ENCODE measurements at places on chromosomes 7 and 10.

- no peak for DNase-seq
Measured at GRCh38 chr7:90236721-90237289, 8.2 kb upstream of the CFAP69 start.

GRCh38 chr10:129274748-129275474 lies 192.1 kb upstream of the MGMT start:
- DNase-seq: no peak

GRCh38 chr7:16847381-16847860 lies 34.4 kb downstream of the AGR3 start:
- no peak for DNase-seq

DNA sequence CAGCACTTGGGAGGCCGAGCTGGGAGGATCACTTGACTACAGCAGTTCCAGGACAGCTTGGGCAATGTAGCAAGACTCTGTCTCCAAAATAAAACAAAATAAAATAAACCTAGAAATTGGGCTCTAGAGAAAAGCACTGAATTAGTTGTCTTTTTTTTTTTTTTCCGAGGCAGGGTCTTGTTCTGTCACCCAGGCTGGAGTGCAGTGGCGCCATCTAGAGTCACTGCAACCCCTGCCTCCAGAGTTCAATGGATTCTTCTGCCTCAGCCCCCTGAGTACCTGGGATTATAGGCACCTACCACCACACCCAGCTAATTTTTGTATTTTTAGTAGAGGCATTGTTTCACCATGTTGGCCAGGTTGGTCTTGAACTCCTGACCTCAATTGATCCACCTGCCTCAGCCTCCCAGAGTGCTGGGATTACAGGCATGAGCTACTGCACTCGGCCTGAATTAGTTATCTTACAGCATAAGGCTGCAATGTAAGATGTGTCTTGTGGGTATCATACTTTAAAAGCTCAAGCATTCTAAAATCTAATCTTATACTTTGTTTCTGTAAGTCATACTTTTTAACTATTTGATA lies 12.8 kb downstream of the MEIG1 start:
- no peak for DNase-seq

DNA sequence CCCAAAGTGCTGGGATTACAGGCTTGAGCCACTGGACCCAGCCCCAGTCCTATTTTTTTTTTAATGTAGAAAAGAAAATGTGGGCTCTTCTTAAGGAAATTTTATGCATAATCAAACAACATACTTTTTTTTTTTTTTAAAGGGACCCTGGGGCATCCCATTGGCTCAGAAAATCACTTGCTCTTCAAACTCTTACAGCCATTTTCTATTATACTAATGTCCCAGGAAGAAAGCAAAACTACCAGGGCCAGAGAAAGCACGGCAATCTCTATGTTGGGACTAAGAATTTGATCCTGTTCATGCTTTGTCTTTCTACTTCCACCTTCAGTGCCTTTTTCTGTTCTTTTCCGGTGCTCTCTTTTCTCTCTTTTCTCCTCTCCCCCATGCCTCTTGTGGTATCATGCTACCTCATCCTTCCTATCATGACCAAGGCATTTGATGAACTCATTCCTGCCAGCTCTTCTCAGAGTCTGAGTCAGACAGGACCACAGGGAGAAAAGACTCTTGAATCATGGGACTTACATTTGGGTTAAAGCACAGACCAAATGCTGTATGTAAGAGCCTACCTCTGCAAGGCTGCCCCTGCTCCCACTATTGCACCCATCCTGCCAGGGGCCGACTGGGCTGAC lies 76.4 kb upstream of the CCNY start:
- DNase-seq: no peak

GRCh38 chr10:60914690-60915141 lies 29.3 kb downstream of the RHOBTB1 start:
- no peak for DNase-seq

- DNase-seq: peak; percentile 65
Measured at GRCh38 chr10:30980951-30981616, 50.6 kb downstream of the ZNF438 start.

- no peak for DNase-seq
Measured at GRCh38 chr7:131627735-131628190, 71.3 kb upstream of the PODXL start.

DNA sequence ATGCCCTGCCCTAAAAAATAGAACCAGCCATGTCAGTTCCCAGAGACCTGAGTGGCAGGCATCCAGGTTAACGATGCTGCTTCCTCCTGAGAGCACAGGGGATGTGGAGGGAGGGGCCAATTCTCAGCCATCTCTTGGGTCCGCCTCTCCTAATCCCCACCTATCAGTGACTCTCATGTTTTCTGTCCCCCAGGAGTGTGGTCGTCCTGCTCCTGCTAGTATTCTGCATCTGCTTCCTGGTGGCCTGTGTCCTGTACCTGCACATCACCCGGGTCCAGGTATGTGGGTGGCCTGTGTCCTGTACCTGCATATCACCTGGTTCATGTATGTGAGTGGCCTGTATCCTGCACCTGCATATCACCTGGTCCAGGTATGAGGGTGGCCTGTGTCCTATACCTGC lies 105.3 kb downstream of the ADCY1 start:
- DNase-seq: no peak

DNA sequence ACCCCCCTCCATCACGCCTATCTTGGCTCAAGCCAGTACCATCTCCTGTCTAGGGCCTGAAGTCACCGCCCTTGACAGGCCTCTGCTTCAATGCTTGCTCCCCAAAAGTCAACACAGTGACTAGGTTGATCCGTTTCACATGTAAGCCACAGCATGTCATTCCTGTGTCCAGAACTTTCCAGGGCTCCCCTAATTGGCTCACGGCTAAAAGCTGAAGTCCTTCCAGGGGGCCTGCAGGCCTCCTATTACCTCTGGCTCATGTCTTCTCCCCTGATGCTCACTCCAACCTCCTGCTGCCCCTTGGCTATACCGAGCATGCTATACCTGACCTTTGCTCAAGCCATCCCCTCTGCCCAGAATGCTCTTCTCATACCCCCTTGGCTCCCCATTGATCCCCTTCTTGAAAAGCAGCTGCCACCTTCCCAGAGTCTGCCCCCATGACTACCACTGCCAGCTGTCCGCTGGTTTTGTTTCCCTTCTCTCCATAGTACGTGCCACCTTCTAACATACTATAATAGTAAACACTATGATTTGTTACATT lies 39.1 kb downstream of the CPXM2 start:
- no peak for DNase-seq

GRCh38 chr7:105769901-105770628 lies 106.3 kb downstream of the ATXN7L1 start:
- no peak for DNase-seq

DNA sequence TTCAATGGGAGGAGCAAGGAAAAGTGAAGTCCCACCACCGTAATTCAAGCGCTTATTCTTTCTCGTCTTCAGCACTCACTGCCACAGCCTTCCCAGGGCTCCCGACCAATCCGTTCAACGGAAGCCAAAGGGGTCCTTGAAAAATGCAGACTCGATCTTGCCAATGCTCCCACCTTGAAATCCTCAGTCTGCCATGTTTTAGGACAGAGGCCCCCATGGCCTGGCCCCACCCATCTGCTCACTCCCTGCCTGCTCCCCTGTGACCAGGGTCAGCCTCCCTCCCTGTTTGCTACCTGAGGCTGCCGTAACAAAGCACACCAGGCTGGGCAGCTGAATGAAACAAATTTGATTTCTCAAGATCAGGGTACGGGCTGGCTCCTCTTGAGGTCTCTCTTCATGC lies 3.0 kb upstream of the DNAAF5 start:
- no peak for DNase-seq

DNA sequence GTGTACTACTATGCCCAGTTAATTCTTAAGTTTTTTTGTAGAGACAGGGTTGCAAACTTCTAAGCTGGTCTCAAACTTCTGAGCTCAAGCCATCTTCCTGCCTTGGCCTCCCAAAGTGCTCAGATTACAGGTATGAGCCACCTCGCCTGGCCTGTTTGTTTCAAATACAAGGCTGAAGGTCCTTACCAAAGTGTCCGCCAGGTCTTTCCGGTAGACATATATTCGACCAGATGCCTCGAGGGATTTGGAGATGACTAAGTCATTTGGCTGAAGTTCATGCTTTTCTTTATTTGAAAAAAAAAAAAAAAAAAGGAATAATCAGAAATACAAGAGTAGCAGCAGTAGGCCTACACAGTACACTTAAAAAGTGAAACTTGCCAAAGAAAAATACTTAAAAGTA lies 204.5 kb upstream of the CDCA7L start:
- DNase-seq: no peak

DNA sequence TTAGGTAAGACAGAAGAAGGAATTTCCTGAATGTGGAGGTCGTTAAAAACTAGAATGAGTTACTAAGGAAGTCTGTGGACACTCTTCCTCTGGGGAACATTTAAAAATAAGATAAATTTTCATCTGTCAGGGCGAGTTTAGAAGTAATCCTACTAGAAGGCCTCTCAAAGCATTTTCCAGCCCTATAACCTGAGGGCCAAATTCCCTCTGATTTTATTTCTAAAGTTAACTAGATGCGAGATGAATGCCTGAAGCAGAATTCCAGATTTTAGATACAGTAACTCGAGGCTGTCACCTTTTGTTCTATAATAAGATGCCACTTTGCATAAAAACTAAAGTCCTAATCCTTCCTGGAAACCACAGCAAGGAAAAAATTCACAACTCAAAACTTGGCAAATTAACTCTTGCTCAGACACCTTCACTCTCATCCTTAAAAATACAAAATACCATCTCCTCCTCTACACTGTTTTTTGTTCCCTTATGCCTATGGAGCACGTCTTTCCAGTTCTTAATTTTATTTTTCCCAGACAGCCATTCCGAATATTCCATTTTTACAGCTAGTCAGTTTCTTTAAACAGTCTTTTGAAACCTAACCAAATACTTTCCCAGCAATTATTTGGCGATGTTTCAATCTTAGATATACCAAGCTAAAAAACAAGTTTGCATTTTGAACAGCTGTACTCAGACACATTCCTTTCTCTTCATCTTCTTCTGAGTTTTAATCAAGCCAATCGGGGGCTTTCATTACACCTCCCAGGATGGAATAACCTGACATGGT lies 420.7 kb upstream of the NFE2L3 start:
- no peak for DNase-seq

GRCh38 chr7:44177570-44178131 lies 11.6 kb downstream of the GCK start:
- DNase-seq: peak; percentile 17

- DNase-seq: peak; percentile 80
Measured at GRCh38 chr10:132399117-132400035, 2.4 kb downstream of the PWWP2B start.

DNA sequence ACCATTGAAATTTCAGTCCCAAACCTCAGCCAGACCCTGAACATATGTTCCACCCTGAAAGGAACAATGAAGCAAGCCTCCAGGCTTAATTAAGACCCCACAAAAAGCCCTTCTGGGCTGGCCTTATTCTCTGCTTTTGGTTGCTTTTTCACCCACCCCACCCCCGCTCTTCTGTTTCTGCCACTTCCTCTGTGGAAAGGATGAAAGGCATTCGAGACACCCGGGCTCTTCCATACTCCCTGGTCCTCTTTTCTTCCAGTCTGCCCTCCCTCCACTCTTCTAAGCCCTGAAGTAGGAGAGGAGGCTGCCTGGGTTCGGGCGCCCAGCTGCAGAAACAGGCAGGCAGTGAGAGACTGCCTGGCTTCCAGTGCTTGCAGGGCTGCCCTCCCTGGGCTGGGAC lies 9.4 kb upstream of the FAM241B start:
- no peak for DNase-seq

DNA sequence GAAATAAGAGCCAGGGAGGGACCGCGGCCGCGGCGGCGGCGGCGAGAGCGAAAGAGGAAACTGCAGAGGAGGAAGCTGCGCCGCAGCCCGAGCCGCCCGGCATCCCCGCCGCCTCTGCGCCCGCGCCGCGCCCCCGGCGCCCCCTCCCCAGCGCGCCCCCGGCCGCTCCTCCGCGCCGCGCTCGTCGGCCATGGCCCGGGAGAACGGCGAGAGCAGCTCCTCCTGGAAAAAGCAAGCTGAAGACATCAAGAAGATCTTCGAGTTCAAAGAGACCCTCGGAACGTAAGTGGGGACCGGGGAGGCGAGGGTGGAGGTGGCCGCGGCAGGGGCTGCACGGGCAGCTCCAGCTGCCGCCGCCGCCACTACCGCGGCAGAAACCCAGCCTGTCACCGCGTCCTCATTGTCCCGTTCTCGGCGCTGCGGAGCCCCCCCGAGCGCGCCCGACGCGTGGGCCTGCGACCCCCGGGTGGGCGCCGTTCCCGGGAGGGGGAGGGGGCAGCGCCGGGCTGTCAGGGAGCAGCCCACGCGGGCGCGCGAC lies 351 bp downstream of the CAMK1D start:
- no peak for DNase-seq

GRCh38 chr10:21505711-21506278 lies 19.7 kb downstream of the SKIDA1 start:
- DNase-seq: no peak

DNA sequence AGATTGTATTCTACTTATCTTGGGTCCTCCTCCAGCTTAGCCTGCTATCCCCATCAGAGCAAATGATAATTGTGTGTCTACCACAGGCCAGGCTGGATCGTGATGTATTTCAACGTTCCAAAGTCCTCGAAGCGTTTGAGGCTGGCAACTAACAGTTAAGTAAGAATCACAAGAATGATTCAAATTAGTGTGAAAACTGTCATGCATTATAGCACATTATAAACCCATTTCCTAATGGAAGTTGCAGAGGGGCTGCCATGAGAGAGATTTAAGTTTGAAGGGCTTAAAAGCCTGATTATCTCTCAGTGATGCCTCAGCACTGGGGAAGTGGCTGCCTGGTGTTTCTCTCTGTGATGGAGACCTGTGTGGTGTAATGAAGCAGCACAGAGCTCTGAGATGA lies 119.1 kb downstream of the FRMD4A start:
- no peak for DNase-seq

DNA sequence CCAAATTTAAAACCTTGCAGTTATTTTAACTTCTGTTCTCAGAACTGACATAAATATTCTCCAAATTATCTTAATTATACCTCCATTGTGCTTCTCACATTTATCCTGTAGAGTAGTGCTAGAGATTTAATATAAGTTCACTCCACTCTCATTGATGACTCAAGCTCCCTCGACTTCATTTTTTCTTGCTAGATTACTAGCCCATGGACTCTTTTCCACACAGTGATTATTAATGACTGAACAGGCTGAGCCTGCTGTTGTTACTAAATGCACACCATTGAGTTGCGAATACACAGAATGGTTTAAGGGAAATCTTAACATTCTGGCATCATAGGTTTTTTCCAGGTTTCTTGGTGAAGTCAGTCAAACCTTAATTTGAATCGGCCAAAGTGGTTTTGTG lies 179.5 kb upstream of the AKR1E2 start:
- no peak for DNase-seq

GRCh38 chr10:79060641-79061255 lies 8.0 kb upstream of the ZMIZ1 start:
- DNase-seq: no peak

DNA sequence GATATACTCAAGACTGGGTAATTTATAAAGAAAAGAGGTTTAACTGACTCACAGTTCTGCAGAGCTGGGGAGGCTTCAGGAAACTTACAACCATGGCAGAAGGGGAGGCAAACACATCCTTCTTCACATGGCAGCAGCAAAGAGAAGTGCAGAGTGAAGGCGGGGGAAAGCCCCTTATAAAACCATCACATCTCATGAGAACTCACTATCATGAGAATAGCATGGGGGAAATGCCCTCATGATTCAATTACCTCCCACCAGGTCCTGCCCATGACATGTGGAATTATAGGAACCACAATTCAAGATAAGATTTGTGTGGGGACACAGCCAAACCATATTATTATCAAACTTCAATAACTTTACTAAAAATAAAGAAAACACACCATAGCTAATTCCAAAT lies 30.4 kb upstream of the JAZF1 start:
- no peak for DNase-seq
